D341Med (cell line): ENCODE measurements at places on chromosomes 12 and 14.

GRCh38 chr14:24721775-24722174 is 87.8 kb upstream of the GZMB start:
- no peak for DNase-seq

GRCh38 chr12:49557917-49558215 is 10.1 kb downstream of the MCRS1 start:
- DNase-seq, result peak; percentile 70

DNA sequence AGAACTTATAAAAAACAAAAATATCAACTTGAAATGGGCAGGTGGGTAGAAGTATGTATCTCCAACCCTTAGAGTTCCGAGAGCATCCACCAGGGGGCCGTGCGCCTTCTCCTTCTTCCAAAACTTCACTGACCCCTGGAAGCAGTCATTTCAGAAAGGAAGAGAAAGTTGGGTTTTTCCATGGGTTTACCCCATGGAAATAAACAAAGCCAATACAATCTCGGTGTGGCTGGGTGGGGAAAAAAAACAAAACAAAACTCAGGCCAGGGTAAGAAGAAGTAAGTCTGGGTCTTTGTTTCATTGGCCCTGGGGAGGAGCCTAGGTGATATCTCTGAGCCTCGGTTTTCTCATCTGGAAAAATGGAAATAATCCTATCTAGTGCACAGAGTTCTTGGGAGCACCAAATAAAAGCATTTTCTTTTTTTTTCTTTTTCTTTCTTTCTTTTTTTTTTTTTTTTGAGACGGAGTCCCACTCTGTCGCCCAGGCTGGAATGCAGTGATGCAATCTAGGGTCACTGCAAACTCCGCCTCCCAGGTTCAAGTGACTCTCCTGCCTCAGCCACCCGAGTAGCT is 33.6 kb upstream of the HNF1A start:
- DNase-seq, result peak; percentile 75

DNA sequence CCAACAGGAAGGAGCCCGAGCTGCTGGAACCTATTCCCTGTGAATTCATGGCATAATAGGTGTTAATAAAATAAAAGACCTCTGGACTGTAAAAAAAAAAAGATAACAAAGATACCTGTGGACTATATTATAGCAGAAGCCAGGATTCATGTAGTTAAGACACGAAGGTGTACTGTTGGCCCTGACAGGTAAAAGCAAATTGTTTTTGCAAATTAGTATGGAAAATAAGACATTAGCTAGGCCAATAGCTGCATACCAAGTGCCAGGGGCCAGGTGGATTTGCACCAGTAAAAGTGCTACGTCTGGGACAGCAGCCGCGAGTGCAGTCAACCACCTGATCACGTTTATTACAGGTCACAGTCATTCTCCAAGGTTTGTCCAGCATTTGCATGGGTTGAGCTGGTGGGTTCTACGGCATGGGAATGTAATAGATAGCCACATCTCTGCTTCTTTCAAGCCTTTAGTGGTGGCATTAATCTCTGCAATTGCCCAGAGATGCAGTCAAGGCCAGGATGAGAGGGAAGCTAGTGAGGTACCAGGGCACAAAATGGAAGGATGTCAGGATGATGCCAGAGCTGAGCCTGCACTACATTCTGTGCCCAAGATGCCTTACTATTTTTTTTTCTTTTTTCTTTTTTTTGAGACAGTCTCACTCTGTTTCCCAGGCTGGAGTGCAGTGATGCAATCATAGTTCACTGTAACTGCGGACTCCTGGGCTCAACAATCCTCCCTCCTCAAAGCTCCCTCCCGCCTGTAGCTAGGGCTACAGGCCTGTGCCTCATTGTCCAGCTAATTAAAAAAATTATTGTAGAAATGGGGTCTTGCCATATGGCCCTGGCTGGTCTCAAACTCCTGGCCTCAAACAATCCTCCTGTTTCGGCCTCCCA is 26.3 kb downstream of the TNFAIP2 start:
- DNase-seq, result no peak

GRCh38 chr14:92386165-92386564 is 63.2 kb downstream of the SLC24A4 start:
- DNase-seq, result no peak

- DNase-seq, result peak; percentile 32
Observed at GRCh38 chr14:104852280-104852663, 12.8 kb upstream of the CEP170B start.

GRCh38 chr14:103330536-103330935 is 3.5 kb upstream of the EIF5 start:
- no peak for DNase-seq

DNA sequence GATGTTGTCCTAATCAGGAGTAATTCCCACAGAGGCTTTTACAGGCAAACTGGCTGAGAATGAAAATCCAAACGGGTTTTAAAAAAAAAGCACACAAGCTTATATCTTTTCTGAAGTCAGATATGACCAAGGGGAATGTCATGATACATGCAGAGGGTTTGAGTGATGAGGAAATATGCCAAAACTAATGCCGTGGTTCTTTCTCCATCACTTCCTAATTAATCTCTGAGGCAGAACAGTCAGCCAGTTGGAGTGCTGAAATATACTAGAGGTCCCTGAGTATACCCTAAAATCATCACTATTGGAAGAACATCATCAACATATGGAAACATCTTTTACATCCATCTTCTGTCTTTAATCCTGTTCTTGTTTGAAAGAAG is 160.8 kb upstream of the FAR2 start:
- no peak for DNase-seq

GRCh38 chr12:58500399-58500798 is 419.9 kb downstream of the LRIG3 start:
- DNase-seq, result no peak

GRCh38 chr12:95611676-95612309 is 60.5 kb upstream of the USP44 start:
- no peak for DNase-seq

GRCh38 chr14:100782516-100783320 is 43.2 kb upstream of the MEG3 start:
- peak; percentile 21 for DNase-seq

GRCh38 chr14:103628221-103628683 is 759 bp upstream of the KLC1 start:
- no peak for DNase-seq

DNA sequence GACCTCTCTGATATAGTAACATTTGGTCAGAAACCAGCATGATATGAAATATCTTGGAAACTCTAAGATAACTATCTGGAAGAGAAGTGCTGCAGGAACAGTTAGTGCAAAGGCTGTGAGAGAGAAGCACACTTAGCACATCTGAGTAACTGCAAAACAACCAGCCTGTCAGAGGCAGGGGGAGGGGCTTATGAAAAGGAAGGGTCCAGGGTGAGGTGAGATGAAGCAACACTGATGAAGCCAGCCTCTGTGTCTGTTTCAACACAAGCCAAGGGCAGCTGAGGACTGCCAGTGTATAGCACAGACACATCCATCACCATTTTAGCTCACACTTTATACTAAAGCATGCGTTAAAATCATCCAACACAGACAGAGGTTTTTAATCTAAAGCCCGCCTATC is 37.4 kb upstream of the OVCH1 start:
- DNase-seq, result no peak

- no peak for DNase-seq
Observed at GRCh38 chr14:34059037-34059924, 108.4 kb upstream of the EGLN3 start.

- DNase-seq, result peak; percentile 33
Observed at GRCh38 chr14:57139173-57139572, 129.5 kb downstream of the EXOC5 start.

- no peak for DNase-seq
Observed at GRCh38 chr12:113002676-113003075, 24.4 kb downstream of the OAS2 start.

DNA sequence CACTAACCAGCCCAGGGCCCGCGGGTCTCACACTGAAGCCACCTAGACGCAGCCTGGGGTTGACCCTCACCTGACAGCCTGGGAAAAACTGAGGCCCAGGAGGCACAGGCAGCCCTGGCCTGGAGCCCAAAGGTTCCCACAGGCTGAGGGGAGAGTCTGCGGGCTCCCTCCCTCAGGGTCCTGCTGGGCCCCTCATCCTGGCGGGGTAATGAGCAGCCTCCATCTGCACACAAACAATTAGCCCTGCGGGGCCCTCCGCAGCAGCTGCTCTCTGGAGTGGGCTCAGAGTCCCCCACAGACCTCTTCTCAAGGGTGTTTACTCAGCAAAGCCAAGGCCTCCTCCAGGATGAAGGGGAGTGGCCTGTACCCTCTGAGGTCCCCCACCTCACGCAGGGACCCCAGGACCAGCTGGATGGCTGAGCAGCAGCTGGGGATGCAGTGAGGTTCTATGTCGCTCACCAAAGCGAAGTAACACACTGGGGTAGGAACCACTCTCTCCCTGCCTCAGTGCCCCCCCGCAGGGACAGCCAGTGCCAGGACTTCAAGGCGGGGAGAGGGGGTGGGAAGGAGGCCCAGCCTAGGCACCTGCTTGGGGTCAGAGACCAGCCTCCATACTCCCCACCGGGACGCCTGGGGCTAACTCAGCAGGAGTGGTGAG is 7.3 kb downstream of the AKT1 start:
- no peak for DNase-seq

- no peak for DNase-seq
Observed at GRCh38 chr14:73233564-73233963, 3.7 kb upstream of the PAPLN start.

DNA sequence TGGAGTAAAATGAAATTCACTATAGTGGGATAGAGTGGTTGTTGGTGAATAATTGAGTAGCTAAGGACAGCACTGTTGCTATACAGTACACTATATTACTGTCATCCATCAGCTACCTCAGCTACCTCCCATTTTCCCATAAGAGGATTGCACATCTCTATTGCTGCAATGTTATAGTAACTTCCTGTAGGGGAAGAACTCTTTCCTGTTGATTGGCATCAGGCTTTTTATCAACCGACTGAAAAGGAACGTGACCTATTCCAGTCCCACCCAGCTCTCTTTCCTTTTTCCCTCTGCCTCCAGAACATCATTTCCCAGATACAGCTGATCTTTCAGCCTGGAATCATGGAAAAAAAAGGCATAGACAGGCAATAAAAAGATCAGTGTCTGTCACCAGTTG is 117.4 kb downstream of the ADAMTS20 start:
- no peak for DNase-seq

- DNase-seq, result peak; percentile 44
Observed at GRCh38 chr12:89540586-89540985, 14.7 kb upstream of the POC1B start.

- DNase-seq, result no peak
Observed at GRCh38 chr12:76083246-76083903, 1.1 kb downstream of the NAP1L1 start.

- no peak for DNase-seq
Observed at GRCh38 chr12:131346555-131347344, 364.1 kb upstream of the SFSWAP start.

- DNase-seq, result no peak
Observed at GRCh38 chr14:76867516-76868453, 41.6 kb downstream of the LRRC74A start.

DNA sequence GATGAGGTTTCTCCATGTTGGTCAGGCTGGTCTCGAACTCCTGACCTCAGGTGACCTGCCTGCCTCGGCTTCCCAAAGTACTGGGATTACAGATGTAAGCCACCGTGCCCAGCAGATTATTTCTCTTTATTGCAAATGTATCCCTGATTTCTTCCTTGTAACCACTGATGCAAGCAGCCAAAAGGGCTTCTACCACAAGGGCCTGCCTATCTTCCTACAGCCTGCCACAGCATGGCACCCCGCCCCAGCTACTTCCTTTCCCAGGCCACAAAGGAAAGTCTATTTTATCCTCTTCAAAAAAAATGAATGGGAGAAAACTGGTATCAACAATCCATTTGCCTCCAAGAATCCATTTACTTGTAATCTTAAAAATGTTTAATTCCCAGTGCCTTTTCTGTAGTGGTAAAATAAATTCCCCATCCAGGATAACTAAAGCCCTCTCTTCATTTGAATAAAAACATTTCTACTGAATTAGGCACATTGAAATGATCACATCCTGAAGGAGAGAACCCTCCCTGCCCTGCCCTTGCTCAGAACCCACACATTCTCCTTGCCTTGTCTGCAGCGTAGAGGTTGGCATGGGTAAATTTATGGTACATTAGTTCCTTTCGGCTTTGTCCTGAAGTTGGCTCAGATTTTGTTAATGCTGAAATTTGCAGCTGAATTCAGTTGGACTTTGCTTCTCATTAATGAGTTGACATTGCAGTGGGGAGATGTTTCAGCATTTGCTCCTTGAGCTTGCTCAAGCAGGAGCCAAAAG is 19.2 kb downstream of the GPHB5 start:
- no peak for DNase-seq

DNA sequence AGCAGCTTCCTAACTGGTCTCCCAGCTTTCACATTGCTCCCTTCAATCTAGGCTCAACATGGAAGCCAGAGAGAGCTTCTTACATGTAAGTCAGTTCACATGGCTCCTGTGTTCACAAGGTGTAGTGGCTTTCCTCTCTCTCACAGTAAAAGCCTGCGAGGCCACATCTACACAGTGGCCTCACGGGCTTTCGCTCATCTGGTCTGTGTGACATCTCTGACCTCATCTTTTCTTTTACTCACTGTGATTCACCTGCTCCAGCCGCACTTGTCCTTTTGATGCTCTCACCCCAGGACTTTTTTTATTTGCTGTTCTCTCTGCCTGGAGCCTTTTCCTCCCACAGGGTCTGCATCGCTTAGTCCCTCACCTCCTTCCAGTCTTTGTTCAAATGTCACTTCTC is 122.1 kb downstream of the SLC5A8 start:
- no peak for DNase-seq

- DNase-seq, result no peak
Observed at GRCh38 chr12:132235116-132235820, 91.0 kb downstream of the NOC4L start.

DNA sequence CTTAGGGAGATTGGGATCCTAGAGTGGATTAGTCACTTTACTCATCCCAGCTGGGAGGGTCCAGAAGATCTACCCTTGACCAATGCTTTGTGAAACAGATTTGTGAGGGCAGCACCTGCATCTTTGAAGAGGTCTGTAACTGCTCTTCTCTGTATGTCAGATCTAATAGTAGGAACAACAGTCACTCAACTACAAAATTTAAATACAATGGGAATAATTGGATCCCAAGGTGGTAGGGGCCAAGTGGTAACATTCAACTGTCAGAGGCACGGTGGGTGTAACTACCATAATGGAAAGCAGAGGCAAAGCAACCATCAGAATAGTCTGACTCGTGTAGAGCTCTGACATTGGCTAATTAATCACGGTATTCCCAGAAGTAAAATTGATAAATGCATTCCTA is 55.8 kb downstream of the ITPR2 start:
- DNase-seq, result no peak
